ENCODE measurements at places on chromosomes 4 and X.

GRCh38 chr4:69860052-69860451 is at the start of gene SULT1E1:
SULT1E1 (minus strand) TSS chr4:69860145; CDS start chr4:69857644, 2,501 bp downstream.
- no peak for DNase-seq

DNA sequence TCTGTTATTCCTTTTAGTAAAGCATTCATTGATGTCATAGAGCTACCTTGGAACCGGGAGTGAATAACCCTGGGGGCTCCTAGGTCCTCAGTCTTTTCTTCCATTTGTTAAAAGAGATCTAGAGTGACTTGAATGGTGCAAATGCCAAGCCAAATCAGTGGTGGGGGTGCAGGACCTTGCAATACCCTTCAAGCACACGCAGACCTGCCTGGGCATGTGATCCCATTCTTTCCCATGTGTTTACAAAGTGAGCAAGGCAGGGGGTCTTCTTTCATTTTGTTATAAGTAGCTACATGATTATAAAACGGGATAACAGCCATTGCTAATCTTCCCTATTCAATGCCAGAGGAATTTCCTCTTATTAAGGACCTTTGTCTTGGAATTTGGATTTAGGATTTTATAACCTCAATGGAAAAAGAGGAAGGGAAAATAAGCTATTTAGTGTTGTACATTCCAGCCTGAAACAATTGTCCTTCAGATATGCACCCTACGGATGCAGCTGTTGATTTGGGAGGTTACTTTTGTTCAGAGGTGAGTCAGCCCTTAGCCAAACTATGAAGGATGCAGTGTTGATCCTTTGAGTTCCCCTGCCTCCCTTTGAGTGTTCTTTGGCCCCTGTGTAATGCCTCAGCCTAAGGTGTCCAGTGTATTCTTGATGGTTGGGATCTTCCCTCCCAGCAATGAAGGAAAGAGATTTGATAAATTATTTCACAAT is 623.8 kb upstream of the HTR2C start:
- DNase-seq = no peak

GRCh38 chrX:107153005-107153404 is 34.4 kb upstream of the RBM41 start:
- no peak for DNase-seq

GRCh38 chrX:8755116-8755515 is 23.2 kb upstream of the ANOS1 start:
- no peak for DNase-seq

- no peak for DNase-seq
Measured at GRCh38 chr4:152106113-152106763, 345.4 kb upstream of the GATB start.

GRCh38 chrX:129957241-129958082 is 25.0 kb upstream of the BCORL1 start:
- no peak for DNase-seq

Data from activated CD4-positive, alpha-beta T cell treated with anti-CD3 and anti-CD28 coated beads for 24 hours (primary cell).